Non-pigmented ciliary epithelial cell (primary cell): ENCODE measurements at places on chromosomes 2 and 18.

GRCh38 chr18:79687806-79688205 is 8.2 kb downstream of the CTDP1 start:
- DNase-seq: no peak

GRCh38 chr18:47601581-47602272 is 328.7 kb downstream of the SMAD2 start:
- no peak for DNase-seq

DNA sequence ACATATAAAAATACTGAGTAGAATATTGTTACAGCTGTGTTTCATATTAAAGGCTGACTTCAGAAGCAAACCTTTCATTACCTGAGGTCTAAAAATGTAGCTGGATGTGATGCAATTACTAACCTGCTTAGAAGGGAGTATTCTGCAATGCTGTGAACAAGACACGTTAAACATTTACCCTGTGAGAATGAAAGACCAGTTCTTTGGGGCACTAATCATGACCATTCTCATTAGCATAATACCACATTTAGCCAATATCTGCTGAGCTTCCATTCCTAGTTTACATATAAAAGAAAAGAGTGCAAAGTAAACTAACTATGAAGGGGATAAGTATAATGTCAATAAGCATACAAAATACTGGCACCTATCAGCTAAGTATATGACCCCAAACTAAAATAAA is 784.0 kb upstream of the KLHL29 start:
- no peak for DNase-seq

DNA sequence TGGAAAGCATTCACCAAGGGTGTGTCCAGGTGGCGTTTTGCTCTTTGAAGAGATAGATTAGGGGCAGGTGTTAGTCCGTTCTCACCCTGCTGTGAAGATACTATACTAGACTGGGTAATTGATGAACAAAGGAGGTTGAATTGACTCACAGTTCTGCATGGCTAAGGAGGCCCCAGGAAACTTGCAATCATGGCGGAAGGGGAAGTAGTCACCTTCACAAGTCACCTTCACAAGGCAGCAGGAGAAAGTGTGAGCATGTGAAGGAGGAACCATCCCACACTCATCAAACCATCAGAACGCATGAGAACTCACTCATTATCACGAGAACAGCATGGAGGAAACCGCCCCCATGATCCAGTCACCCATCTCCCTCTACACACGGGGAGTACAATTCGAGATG is 135.7 kb upstream of the NFATC1 start:
- no peak for DNase-seq

DNA sequence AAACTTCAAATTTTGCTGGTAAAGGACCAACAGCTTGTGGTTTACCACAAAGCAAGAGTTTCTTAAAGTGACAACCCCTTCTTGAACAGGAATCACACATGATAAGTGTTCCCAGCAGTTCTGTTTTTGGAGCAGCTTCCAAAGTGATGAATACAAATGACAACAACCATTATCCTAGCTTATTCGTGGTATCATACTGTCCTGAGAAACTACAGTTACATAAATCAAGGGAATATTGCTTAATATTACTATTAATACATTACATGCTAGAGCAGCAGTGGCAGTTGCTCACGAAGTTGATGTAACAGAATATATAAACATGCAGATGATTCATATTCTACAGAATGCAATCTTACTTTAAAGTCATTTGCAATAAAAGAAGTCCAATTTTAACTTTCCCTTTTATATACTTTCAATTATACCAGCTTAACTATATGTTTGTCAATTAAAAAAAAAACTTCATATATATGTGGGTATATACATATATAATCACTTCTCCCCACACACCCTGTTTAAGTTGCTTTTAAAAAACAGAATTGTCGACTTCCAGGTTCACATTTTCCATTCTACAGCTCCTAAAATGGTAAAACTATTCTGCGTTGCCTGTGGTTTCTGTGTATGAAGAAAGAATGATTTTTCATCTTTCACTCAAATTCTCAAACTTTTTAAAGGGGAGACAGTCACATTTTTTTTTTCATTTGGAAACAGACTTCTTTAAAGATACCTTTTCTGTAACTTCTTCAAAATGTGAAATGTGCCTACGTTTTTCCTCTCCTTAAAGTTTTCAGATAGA is 713.6 kb downstream of the TDRD15 start:
- peak; percentile 57 for DNase-seq

- DNase-seq: no peak
Observed at GRCh38 chr2:173997269-173997668, 32.1 kb upstream of the SP3 start.

DNA sequence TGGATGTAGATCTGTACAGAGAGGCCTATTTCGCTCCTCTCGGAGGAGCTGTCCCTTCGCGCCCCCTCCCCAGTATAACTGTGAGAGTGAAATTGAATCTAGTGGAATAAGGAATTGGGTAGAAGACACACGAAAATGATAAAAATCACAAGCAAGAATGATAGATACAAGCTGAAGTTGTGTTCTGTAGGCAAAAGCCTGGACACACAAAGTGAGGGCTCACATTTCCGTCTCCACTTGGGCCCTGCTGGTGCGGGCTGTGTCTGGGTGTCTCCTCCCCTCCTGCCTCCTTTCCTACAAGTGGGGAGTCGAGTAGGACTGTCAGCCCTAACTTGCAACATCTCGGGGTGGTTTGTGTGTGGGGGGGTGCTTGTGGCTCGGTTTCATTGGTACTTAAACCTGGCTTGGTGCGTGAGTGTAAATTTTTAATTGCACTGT is 457 bp upstream of the SP9 start:
- no peak for DNase-seq

- DNase-seq: no peak
Observed at GRCh38 chr2:16135913-16136310, 195.6 kb downstream of the MYCN start.

- no peak for DNase-seq
Observed at GRCh38 chr2:100955226-100955625, 46.9 kb upstream of the RPL31 start.

GRCh38 chr2:47264143-47264542 is 109.0 kb upstream of the STPG4 start:
- DNase-seq: no peak

GRCh38 chr18:10536280-10536679 is 10.5 kb downstream of the NAPG start:
- no peak for DNase-seq

GRCh38 chr2:37125416-37125815 is 31.4 kb downstream of the EIF2AK2 start:
- DNase-seq: no peak

GRCh38 chr2:207706936-207707860 is 4.2 kb upstream of the CCNYL1 start:
- no peak for DNase-seq

DNA sequence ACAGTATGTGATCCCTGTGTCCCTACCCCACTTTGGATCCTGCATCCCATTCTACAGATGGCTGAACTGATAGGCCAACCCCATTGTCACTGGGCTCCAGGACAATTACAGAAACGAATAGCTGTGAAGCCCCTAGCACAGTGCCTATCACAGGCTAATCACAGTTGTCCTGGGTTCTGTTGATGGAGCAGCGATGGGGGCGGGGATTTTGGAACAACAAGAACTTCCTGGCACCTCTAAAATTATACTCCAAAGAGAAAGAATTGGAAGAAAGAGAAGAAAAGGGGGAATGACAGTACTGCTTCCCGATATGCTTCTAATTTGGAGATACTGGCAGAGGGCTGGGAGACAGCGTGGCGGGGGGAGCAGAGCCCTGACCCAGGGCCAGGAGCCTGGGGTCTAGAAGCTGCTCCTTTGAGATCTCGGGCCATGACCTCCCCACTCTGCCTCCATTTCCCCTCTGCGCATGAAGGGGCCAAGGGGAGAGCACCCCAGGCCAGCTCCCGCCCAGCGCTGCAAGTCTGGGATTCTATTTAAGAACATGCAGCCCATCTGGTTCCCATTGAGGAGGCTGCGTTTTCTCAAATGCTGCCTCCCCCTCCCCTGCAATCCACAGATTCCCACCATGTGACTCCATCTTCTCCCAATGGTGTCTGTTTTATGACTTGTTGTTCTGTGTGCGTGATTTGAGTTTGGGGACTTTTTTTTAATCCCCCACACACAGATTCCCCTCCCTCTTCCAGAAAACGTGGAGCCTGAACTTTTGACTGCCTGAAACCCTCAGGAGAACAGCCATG is 202.7 kb downstream of the CYP26B1 start:
- DNase-seq: no peak

DNA sequence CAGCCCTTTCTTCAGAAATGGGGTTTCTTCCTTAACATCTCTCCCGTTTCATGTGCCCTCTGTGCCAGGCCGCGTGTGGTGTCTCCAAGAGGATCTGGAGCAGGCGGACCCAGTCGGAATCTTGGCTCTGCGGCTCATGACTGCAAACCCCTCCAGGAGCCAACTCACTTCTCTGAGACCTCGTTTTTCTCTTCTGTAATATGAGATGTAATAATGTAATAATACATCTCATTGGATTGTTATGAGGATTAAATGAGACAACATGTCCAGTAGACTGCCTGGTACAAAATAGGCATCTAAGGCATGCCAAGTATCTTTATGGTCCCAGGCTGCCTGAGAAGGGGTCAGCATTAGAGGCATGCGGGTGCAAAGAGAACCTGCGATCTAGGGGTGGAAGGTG is 221.3 kb upstream of the REV1 start:
- no peak for DNase-seq

DNA sequence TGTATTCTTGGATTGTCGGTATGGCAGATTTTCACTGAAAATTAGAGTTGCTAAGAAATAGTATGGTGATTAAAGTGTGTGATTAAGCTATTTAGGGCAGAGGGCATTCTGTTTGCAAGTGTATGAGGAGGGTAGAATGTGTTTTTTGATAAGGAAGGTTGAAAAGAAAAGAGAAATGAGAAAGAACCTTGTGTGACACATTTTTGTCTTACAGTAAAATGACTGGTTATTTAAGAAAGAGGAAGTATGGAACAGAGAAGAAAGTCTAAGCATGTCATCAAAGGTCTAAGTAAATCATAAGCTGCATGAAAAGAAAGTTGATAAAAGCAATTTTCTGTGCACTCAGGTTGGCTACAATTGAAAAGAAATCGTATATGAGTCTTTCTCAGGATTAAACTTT is 5.2 kb upstream of the RSAD2 start:
- DNase-seq: no peak

DNA sequence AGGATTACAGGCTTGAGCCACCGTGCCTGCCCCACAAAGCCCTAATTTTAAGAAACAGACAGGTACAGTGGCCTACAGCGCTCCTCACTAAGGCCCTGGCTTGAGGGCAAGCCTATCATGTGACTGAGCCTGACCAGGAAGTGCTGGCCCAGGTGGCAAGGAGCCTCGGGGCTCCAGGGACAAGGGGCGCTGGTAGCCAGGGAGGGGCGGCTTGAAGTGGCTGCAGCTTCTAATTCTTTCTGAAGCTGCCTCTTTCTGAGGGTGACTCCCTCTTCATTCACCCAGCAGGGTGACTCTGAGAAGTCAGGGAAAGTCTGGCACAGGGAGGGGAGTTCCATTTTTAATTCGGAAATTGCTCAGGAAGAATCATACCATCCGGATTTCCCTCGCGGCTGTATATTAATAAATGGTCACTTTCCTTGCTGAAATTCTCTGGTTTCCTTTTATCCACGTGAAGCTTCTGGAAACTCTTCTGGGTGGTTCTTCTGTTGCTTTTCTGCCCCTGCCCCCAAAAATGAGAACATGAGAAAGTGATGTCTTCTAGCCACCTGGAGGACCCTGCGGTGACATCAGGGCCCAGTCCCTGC is 115.7 kb downstream of the FAM210A start:
- no peak for DNase-seq

- no peak for DNase-seq
Observed at GRCh38 chr18:61953161-61953560, 60.4 kb upstream of the RNF152 start.

DNA sequence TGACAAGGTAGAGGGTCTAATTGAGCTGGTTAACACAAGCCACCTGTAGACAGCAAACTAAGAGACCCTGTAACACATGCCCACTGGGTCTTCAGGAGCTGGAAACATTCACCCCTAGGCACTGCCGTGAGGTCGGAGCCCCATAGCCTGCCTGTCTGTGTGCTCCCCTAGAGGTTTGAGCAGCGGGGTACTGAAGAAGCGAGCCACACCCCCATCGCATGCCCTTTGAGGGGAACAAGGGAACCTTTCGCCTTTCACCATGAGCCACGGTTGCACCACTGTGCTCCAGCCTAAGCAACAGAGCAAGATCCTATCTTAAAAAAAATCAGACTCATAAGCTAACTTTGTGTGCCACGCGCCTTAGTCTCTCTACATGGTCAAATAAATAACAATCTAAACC is 36.2 kb upstream of the RAB27B start:
- DNase-seq: no peak

DNA sequence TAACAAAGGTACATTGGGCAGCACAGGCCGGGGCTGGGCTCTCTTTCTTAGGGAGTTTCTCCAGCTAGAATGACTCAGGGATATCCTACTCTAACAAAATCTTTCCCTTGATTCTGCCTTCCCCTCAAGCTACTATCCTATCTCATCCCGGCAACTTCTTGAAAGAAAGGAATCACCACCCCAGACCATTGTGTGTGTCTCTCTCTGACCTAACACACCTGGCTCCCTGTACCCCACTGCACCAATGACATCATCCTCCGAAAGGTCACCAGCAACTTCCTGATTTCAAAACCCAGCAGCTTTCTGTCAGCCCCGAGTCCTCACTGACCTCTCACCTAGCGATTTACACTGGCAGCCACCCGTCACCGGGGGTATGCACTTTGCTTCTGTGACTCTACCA is 72.1 kb upstream of the MAP4K4 start:
- no peak for DNase-seq

GRCh38 chr2:176415174-176415895 is 146.1 kb downstream of the MTX2 start:
- no peak for DNase-seq

DNA sequence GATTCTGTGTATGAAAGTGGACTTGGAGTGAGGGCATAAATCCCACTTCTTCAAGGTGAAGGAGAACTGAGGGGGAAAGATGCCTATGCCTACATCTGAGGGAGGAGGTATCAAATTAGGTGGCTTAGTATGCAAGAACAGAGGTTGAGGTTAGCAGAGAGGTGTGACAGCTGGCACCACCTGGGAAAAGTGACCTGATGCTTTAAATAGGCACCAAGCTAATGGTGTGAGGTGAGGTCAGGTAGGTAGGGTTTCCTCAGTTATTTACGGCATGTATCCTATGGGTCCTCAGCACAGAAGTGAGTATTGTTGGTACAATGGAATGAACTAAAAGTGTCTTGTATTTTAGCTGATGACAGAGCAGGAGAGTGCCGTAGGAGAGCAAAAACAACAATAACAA is 367.1 kb downstream of the CLIP4 start:
- DNase-seq: no peak

- no peak for DNase-seq
Observed at GRCh38 chr2:224325941-224326340, 76.0 kb downstream of the FAM124B start.
